ENCODE measurements at places on chromosomes 12 and 14.

DNA sequence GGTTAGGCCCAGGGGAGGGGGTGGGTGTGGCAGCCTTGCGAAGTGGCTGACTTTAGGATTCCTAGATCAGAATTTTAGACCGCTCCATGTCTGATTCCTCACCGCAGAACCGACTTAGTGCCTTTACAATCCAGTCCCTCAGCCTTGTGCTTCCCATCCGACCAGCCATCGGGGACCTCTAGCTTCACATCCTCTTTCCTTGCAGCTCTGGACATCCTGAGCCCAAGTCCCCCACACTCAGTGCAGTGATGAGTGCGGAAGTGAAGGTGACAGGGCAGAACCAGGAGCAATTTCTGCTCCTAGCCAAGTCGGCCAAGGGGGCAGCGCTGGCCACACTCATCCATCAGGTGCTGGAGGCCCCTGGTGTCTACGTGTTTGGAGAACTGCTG is 557 bp downstream of the COPS7A start:
- DNase-seq: peak; percentile 74

DNA sequence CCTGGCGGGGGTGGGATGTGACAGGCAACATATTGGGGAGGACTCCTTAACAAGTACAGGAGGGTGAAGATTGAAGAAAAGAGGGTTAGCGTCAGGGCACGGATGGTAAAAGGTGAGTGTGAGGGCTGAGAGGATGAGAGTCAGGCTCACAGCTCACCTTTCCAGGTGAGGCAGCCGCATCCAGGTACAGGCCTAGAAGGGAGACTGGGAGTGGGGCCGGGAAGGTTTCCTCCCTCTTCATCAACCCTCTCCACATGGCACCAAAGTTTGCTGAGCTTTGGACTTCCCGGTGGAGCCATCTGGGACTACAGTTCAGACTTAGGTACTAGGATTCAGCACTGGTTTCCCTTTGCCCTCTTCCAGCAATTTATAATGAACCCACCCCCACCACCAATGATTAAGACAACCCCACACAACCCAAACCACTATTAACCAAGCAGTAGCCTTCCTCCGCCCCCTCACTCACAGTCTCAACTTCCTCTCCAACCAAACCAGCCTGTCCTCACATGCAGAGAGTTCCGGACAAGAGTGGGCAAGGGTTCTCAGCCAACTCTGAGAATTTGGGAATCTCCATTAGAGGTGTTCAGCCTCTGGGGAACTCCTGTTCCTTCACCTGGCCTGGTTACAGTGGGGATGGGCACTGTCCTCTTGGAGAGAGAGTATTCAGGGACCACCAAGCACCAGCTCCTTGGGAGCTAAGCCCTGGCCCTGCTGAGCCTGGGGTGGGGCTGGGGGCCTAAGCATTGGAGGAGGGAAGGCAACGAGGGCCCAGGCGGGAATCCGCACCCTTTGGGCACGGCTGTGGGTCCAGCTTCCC is 2.4 kb upstream of the HOXC4 start:
- DNase-seq: no peak

GRCh38 chr14:73465823-73466532 is 7.6 kb upstream of the NUMB start:
- DNase-seq: peak; percentile 91

GRCh38 chr12:117076410-117077372 is 22.5 kb downstream of the TESC start:
- DNase-seq: no peak

GRCh38 chr14:70845601-70846000 is 36.3 kb upstream of the MAP3K9 start:
- DNase-seq: no peak

- DNase-seq: no peak
Observed at GRCh38 chr14:23285530-23286019, 357 bp downstream of the HOMEZ start.

GRCh38 chr12:103864710-103865109 is 23.7 kb upstream of the NT5DC3 start:
- DNase-seq: no peak
